ENCODE measurements at places on chromosomes 3 and 15. TPM values are rescaled to one million over a fixed set of nuclear protein-coding genes. Genes with fewer than 3 reads are reported as not detected.

DNA sequence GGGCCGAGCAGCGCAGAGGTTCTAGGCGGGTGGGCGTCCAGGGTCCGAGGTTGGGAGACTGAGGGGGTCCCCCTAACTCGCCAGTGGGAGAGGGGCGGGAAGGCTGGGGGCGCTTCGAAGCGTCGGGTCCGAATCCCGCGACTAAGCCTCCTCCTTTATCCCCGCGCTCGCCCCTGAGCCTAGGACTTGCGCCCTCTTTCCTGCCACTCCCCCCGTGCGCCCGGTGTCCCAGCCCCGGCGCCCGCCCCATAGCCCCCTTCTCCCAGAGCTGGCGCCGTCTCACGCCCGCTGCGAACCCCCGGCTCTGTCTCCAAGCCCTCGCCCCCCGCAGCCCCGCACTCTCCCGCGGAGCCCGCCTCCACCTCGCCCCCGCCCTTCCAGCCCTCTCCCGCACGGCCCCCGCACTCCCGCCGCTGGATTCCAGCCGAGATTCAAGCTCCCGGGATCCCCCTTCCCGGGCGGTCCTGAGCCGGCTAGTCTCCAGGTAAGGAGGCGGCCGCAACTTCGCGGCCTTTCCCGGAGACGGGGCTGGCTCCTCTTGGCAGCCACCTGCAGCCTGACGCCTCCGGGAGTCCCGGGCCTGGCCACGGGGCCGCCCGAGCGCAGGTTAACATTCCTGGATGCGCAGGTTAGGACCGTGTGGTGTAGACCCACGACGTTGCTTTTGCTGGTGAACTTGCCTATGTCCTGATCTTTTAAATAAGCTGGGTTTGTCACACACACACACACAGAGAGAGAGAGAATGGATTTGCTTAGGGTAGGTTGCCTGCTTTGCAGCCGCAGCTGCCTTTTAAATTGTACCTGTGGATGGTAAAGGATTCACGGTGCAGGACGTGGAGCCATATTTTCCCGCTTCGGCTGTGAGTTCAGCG, 563 bp downstream of the PXYLP1 start:
- DNase-seq: no peak

DNA sequence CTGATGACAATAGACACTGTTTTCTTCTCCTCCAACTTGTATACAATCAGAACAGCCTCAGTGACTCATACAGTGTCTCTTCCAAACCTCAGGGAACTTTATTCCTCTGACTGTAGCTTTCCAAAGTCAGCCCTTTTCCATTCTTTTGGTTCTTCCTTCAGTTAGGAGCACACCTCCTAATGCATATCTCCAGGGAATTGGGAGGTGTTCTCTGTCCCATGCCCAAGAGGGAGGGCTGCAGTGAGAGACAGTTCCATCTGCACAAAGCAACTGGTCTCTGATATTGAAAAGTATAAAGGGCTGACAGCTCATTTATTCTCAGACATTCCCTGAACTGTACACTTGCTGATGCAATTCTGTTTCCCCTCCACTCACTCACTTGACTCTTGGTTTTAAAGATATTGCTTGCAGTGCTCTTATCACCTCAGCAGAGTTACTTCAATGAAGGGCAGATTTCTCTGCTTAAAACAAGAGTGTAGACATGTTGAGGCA, 337.8 kb upstream of the TBC1D5 start:
- DNase-seq: peak; percentile 57

DNA sequence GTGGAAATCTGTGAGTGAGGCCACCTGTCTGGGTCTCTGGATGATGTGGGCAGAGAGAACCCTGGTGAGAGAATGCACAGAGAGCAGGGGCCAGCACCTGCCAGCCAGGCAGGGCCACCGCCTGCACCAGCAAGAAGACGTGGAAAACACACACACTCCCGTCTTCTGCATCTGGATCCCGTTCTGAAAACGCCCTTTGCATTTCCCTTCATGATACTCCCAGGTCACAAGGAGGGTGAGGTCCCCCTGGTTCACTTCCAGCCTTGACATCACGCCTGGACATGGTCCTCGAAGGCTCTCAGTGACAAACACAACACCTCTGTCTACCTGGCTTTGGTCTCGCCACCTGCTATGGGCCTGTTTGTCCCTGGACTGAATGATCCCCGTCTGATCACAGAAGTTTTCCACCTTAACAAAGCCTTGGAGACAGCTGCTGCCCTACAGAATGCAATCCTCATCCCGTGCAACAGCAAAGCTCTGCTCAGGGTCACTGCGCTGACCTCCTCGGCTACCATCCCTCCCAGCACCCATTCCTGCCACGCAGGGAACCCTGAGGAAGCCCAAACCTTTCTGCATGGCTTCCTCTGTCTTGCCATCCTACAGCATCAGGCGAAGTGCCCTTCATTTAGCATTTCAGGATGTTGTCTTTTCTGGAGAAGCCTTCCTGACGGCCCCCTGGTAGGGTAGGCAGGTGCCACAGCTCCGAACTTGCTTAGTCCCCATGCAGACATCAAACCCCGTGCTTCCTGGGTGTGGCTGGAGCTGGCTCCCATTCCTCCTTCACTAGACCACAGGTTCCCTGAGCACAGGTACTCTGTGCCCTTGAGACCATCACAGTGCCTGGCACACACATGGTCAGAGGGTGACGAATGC, 122.5 kb downstream of the ATP10A start:
- no peak for DNase-seq

GRCh38 chr3:126573492-126574117, 14.9 kb upstream of the C3orf22 start:
- peak; percentile 69 for DNase-seq

DNA sequence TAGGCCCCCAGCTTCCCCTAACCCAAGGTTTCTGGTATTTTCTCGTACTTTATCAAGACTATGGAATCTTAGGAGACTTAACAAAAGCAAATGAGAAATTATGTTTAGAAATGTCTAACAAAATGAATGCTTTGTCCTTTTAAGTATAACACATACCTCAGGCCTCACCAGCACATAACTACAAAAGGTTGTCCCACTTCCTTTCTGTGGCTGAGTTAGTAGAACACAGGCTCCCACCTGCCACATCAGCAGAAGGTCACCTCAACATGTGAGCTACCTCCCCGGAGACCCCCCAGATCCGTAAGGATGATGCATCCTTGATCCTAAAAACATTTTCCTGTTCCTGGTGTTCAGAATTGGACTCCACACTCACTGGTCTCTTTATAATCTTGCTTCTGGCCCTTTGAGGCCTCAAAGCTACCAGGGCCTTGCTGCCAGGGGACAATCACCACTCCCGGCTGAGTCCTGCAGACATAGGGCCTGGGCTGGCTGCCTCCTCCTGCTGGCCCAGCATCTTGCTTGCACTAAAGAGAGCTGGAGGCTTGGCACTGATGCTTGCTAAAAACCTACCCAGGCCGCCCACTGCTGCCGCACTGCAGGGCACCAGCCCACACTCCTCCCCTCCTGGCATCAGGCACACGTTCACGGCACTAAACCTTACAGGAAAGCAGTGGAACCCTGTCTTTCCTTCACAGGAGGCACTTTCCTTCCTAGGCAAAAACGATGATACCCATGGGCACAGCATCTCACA, 2.9 kb downstream of the CCRL2 start:
- no peak for DNase-seq

DNA sequence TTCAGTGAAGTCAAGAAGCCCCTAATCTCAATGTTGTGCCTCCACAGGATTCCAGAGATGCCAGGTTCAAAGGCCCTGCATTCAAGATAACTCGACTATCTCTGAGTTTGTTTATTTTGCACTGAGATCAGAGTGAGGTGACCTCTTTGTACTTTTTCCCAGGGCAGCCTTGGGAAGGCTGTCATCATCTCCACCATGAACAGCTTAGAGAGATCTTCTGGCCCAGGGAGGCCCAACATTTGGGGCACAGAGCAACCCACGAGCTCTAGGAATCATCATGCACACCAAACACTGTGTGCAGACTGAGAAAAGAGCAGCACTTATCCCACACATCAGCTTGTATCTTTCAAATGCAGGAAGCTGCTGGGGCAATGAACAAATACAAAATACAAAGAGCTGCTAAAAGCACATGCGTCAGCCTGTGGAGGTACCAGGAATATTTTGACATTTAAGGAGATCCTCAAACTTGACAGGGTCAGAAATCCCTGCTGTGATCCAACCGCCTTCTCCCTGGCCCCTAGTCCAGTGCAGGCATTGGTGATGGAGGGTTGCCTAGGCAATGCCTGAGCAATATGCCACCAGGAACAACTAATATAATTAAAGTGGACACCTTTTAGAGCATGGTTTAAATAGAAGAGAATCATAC, 33.6 kb downstream of the TRIM42 start:
- DNase-seq: no peak

DNA sequence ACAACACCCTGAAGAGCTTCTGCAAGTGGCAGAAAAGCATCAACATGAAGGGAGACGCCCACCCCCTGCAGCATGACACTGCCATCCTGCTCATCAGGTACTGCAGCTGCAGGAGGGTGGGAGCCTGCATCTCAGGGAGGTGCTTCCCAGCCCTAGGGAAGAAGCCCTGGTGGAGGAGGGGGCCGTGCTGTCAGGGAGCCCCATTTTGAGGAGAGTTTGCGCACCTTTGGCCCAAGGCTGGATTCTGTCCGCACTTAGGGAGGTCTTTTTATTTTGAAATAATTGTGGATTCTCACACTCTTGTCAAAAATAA, 42.1 kb downstream of the SAXO2 start:
- DNase-seq: no peak

Gene C15orf62
- total RNA-seq: not detected

Gene ZCWPW2
- total RNA-seq: 0.20 TPM

Gene IGSF10
- 0.59 TPM for total RNA-seq
